Stimulated activated CD4-positive, alpha-beta T cell treated with anti-CD3 and anti-CD28 coated beads, TNF-alpha, amount 100 ng/mL, for 24 hours (primary cell): ENCODE measurements at places on chromosomes 1 and 21.

- DNase-seq: no peak
Measured at GRCh38 chr1:168050307-168050706, 86.4 kb downstream of the GPR161 start.

GRCh38 chr1:22983944-22984343, 11.3 kb upstream of the LACTBL1 start:
- DNase-seq: no peak

DNA sequence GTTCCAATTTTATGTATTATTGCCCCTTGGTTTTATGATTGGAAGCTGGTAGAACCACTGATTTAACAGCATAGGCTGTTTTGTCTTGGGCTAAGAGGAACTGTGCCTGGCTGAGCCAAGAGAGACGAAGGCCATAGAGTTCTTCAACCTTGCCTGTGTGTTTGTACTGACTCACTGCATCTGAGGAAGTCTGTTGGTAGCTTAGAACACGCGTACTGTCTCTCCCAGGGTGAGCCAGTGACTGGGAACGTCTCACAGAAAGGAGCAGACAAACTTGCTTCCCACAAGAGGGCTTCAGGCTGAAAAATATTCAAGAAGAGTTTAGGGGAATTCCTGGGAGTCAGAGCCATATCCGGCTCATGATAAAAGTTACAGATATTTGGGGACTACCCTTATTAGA, 14.9 kb downstream of the TMEM51 start:
- no peak for DNase-seq

DNA sequence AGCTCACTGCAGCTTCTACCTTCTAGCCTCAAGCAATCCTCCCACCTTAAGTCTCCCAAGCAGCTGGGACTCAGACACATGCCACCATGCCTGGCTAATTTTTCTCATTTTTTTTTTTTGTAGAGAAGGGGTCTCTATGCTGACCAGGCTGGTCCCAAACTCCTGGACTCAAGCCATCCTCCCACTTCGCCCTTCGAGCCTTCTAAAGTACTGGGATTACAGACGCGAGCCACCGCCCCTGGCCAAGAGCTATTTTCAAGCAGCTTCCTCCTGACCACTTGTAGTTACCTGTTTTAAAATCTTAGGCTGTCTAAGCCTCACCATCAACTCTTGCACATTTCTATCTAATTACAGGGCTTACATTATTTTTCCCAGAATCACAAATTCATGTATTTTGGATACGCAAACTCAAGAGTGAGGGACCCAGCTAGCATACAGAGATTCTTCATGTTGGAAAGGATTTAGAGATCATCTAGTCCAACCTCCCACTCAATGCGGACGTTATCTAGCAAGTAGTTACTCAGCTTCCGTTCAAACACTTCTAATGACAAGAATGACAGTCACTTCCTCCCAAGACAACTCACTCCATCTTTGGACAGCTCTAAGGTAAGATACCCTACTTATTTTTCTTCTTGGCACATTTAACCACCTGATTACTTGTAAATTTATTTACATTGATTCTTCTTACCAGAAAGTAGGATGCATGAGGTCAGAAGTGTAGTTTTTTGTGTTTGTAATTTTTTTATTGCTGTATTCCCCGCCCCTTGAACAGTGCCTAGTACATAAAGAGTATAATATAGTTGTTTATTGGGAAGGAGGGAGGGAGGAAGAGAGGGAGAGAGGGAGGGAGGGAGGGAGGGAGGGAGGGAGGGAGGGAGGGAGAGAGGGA, 65.4 kb downstream of the LUZP1 start:
- DNase-seq: no peak

DNA sequence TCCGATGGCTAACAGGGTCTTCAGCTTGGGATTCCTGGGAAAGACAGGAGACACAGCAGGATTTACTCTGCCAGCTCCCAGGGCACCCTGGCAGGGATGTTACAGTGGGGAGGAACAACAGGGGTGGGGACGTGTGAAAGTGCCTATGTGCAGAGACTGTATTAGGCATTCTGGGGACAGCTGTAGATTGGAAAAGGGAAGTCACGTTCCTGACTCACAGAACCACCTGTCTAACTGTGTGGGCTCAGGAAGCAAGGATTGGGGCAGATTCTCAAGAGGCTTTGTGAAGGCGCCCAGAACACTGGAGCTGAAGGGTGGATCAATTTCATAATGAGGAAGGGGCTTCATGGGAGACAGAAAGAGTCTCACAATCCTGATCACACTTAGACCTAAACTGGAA, 4.4 kb downstream of the CHIT1 start:
- DNase-seq: no peak

DNA sequence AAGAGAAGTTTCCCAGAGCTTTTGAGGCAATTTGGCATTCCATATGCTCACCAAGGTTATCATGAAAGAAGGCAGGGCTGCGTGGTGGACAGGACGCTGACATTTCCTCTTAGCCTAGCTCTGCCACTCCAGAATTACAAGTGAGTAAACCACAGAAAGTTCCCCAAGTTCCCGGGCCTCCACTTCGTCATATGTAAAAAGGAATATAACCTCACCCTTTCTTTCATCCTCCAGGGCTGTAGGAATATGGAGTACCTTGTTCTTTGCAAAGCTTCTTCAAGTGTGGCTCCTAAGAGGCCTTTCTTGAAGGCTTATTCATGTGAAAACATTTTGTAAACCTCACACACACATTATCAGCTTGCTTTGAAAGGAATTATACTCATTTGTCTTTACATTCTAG, 210.2 kb downstream of the GREM2 start:
- no peak for DNase-seq

- no peak for DNase-seq
Measured at GRCh38 chr21:34673006-34673405, 4.2 kb downstream of the CLIC6 start.

- no peak for DNase-seq
Measured at GRCh38 chr1:226378071-226378470, 29.8 kb downstream of the PARP1 start.

DNA sequence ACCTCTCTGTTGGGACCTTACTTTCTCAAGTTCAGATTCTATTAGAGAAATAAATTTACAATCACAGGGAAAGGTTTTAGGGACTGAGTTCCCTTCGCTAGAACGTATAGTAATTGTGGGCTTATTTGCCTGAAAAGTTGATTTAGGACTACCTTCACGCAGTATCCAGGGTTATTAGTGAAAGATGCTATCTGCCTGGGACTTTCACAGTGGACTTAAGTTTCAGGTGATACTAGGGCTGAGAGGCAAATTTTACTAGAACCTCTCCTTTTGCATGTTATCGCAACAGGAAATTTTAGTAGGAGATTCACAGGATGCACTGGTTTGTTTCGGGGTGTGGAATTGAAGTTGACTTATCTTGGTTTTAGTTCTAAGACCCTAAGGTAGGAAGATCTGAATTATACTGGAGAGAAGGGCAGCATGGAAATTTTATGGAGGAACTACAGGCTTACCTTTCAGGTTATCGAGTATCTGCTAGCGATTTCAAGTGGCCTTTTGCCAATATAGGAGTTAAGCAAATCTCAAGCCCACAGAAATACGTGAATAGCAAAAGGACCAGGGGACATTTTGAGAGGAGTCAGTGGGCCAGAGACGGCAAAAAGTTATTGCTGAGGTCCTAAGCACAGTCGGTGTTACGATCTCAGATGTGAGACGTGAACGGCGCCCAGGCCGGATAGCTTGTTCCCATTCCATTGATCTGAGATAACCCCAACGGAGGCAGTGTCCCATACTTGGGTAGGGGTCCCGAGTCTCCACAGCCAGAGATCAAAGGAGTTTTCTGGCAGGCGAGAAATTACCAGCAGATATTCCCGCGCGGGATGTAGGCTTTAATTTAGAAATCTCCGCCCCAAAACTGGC, 723 bp upstream of the GNAI3 start:
- DNase-seq: no peak

DNA sequence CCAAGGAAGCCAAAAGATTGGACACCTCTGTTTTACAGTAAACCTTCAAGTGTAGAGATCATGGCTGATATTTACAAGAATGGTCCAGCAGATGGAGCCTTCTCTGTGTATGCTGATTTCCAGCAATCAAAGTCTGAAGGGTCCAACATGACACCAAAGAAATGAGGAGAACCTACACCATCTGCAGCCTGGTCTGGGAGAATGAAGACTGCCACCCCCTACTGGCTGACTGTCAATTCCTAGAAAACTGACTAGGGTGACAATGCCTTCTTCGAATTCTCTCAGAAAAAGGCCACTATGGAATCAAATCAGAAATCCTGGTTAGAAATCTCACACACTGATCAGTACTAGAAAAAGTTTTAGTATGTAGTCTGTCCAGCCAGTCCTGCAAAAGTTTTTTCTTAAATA, 83.3 kb downstream of the CDC42BPA start:
- no peak for DNase-seq
